C1 segment of cervical spinal cord (tissue), 14 donors: ENCODE measurements at places on chromosomes 2 and 18.

GRCh38 chr2:40511661-40512213 is 59.8 kb upstream of the SLC8A1 start:
- no peak for DNase-seq

GRCh38 chr18:5457462-5457957 is 86.3 kb downstream of the EPB41L3 start:
- peak; percentile 53 for DNase-seq

GRCh38 chr18:55069497-55069896 is 110.2 kb upstream of the CCDC68 start:
- DNase-seq = no peak

- DNase-seq = no peak
Measured at GRCh38 chr2:127049927-127050802, 56.8 kb downstream of the BIN1 start.

GRCh38 chr2:42755191-42755880 is 8.6 kb downstream of the OXER1 start:
- DNase-seq = no peak

DNA sequence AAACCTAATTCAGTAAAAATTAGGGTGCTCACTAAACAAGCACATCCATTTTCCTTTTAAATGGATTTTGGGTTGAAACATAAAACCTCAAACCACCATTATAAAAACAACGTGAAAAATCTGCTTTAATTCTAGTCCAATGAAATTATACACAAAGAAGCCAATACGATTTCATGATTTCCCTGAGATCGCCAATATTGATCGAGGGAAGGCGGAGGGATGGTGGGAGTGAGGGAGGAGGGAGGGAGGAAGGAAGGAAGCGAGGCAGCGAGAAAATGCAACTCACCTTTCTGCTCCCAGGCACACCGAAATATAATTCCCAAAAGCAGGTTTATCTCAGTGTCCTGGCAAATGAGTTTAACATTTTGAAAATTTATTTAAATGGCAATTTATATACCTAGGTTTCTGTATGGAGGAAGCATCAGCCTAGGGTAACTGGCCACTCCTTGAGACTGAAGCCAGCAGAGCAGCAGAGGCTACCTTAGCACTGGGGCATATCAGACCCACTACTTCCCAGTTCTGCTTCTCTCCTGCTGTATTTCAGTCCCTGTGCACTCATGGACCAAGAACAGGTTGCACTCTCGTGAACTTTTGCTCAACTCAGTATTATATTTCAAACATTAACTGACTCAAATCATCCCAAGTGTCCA is 2.3 kb upstream of the ONECUT2 start:
- DNase-seq = no peak

DNA sequence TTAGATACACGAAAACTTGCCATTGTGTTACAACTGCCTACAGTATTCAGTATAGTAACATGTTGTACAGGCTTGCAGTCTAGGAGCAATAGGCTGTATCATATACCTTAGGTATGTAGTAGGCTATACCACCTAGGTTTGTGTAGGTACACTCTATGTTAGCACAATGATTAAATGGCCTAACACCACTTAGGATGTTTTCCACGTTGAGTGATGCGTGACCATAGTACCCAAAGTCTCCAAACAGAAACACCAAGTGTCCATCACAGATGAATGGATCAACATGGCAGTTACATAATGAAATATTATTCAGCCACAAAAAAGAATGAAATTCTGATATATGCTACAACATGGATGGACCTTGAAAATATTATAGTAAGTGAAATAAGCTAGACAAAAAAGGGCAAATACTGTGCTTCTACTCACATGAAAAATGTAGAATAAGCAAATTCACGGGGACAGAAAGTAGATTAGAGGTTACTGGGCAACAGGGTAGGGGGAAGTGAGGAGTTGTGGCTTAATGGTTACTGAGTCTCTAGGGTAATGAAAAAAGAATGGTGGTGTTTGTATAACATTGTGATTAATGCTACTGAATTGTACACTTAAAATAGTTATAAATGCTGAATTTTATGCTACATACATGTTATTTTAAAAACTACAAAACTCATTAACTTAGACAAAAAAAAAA is 62.6 kb downstream of the TMEM131 start:
- no peak for DNase-seq

DNA sequence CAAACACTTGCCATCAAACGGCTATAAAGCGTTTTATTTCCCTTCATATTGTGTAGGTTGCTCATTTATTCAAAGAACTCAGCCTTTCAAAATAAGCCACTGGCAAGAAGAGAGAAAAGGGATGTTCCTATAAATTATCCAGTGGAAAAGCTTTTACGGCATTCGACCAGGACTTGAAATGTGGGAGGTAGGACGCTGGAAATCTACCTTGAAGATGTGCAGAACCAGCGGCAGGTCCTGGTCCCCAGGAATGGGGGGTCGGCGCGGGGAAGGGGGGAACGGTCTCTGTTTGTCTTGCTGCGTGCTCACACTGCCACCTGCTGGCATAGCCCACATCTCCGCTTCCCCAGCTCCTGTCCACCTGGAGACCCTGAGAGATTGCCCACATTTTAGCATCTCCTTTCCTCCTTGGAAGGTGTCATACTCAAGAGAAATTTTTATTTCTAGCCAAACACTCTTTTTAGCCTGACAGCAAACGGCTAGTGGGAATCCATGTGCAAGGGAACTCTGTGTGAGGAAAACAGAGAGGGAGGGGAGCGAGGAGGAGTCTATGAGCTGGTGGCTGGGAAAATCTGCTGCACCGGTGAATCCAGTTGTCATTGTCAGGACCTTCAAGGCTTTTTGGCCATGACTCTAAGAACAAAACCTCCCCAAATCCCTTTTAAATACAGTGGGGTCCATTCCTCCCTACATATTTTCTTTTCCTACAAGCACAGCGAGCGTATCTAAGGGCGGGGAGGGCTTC is 349.0 kb upstream of the PKDCC start:
- no peak for DNase-seq

GRCh38 chr2:46982351-46983064 is 66.9 kb upstream of the MCFD2 start:
- DNase-seq = no peak

- DNase-seq = no peak
Measured at GRCh38 chr2:217293607-217294006, 433.7 kb upstream of the TNP1 start.

GRCh38 chr2:65045651-65046050 is 10.6 kb upstream of the CEP68 start:
- no peak for DNase-seq

DNA sequence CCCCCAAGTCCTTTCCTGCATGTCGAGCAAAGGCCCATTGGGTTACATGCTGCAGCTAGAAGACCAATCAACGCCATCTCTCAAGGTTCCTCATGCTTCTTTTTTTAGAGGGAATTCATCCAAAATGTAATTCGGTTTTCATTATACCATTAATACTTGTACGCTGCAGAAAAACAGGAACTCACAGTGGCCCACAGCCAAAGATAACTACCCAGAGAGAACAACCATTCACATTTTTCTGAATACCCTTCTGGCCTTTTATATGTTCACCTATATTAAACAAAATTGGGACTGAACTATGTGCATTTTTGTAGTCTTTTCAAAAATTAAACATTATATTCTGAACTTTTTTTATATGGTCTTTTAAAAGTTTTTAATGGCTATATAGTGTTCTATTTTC is 25.8 kb downstream of the FARP2 start:
- no peak for DNase-seq

GRCh38 chr2:32061973-32062861 is 1.1 kb upstream of the SPAST start:
- DNase-seq = no peak

- no peak for DNase-seq
Measured at GRCh38 chr2:216974321-216975302, 114.7 kb upstream of the TNP1 start.

GRCh38 chr2:49241991-49242390 is 87.7 kb upstream of the FSHR start:
- DNase-seq = no peak

DNA sequence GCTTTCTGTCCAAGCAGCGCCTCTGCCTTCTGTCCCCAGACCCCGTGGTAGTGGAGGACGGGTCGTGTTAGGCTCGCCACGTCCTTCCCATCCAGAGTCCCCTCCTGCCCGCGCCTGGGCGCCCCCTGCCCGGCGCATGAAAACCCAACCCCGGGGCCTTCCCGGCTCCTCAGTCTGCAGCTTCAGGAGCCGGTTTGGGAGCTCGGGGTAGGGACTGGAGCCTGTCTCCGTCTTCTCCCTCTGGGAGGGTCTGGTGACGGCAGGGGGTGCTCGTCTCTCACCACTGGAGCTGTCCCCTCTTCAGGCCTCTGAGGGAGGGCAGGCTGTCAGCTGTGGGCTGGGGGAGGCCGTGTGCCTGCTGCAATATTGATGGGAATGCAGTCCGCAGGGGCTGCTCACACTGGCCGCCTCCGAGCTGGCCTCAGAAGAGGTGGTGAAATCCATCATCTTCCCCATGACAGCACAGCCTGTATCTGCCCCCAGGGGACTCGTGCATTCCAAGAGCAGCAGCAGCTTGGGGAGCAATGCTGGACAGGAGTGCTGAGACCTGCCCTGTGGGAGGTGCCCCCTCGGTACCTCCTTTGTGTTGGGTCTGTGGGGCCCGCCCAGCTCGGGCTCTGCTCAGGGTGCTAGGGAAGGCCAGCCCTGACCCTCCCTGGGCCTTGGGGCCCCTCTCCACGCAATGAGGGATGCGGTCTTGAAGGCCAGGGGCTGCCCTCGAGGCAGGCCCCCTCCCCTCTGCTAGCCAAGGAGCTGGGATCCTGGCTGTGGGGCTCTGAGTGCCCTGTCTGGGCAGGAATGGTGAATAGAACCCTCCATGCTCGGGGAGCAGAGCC is 17.8 kb upstream of the KLHL30 start:
- DNase-seq = no peak

DNA sequence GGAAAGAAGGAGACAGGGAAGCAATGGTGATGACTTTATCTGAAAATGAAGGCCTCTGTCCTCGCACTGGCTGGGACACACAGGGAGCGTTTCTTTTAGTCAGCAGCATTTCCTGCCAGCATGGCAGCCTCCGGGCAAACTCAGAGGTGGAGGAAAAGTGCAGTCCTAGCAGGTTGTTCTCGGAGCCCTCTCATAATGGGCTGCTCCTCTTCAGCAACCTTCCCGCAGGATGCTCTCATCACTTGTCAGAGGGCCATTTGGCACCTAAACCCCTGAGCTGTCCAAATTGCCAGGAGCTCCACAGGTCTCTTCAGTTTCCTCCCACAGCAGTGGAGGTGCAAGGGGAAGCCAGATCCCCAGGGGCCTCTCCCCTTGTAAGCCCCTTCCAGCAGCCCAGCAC is 6.2 kb downstream of the STK39 start:
- no peak for DNase-seq

GRCh38 chr18:32201948-32202672 is 12.3 kb downstream of the MEP1B start:
- no peak for DNase-seq

DNA sequence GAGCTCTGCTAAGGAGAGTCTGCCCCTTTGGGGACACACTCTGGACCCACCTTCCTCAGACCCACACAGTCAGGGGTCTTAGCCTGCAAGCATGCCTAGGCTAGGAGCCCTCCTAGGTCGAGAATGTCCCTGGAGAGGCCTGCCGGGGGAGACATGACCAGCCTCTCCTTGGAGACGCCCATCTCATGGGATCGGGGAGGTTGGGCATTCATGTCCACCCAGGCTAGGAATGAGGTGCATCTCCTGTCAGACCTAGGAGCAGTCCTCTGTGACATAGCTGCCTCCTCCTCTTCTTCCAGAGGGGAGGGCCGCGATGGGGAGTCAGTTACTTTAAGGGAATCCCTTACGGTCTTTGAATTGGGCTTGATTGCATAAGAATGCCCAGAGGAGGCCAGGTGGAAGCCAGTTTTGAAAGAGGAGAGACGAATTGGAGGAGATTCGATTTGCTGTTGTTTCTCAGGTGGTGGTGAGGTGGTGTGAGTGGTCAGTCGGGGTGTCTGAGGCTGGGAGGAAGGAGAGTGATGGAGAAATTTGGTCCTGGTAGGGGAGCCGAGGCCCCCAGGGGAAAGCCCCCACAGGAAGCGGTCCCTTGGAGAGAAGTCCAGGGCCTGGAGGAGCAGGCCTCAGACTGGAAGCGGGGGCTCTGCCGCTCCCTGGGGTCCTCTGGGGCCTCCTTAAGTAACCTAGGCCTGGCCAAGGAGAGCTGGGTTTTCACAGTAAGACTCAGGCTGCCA is 241.3 kb downstream of the DYSF start:
- no peak for DNase-seq

GRCh38 chr2:124585277-124585676 is 560.2 kb downstream of the CNTNAP5 start:
- DNase-seq = no peak

GRCh38 chr2:238280083-238280825 is 8.2 kb downstream of the PER2 start:
- no peak for DNase-seq

GRCh38 chr2:237512774-237513466 is 25.9 kb downstream of the MLPH start:
- DNase-seq = peak; percentile 10

- no peak for DNase-seq
Measured at GRCh38 chr2:68414876-68415275, 49.8 kb downstream of the PLEK start.

DNA sequence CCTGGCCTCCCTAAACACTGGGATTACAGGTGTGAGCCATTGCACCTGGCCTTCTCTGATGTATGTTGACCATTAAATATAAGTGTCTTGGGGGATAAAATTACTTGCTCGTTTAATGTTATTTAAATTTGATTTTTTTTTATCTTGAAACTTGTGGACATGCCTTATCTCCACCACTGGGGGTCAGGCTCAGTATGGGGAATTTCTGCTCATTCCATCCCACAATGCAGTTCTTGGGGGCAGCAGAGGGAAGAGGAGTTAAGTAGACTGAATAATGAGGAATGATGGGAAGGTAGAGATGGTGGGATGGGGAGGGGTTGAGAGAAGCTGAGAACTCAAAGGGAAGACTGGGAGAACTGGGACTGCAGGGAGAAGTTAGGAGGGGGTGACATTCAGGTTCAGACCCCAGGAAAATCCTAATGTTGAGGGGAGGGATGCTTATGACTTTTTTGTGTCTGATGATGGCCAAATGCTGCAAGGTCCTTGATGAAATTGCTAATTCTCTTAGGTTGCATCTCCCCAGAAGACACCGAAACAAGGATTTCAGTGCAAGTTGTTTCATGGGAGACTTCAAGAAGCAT is 174.2 kb downstream of the MIB1 start:
- DNase-seq = no peak

DNA sequence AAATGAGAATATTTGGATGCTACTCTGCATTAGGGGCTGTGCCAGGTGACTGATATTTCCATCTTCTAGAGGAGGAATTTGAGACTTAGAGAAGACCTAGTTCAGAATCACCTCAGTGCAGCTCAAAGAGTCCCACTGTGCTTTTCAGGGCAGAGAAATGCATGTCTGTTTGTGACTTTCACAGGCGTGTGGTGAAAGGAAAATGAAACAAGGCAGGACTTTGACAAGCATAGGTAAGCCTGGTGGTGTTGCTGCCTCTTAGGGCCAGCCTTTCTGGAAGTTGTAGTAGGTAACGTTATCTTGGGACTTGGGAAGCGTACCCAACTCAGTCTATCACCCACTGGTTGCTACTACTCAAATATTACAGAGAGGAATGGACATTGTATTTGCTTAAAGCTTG is 2.6 kb downstream of the GPR39 start:
- DNase-seq = no peak

GRCh38 chr2:163348857-163349380 is 386.9 kb downstream of the FIGN start:
- DNase-seq = no peak
